Muscle of arm (tissue), 14 donors: ENCODE measurements at places on chromosomes 16 and 17.

DNA sequence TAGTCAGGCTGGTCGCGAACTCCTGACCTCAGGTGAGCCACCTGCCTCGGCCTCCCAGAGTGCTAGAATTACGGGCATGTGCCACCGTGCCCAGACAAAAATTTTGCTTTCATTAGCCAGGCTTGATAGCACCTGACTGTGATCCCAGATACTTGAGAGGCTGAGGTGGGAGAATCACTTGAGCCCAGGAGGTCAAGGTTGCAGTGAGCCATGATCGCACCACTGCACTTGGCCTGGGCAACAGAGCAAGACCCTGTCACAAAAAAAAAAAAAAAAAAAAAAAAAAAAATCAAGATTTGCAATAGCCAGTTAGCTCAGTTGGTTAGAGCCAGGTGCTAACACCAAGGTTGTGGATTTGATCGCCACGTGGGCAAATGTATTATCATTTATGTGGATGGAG is 6.1 kb upstream of the FXR2 start:
- DNase-seq: no peak

DNA sequence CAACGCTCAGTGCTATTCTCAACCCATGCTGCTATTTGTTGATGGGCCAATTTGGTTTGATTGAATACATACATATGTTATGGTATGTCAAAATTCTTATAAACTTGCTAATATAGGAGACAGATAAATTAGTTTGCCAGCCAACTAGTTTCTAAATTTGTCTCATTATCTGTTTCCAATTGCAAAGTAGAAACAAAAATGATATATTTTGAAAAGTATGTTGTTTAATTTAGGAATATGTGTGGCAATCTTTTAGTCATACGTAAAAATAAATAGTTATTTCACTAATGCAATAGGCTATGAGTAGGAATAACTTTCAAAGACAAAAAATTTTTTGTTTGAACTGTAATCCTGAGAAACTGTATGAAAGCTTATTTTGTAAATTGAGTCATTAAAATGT is 210.6 kb upstream of the KCNJ16 start:
- DNase-seq: no peak

GRCh38 chr17:17741349-17742023 is 60.2 kb downstream of the RAI1 start:
- no peak for DNase-seq

DNA sequence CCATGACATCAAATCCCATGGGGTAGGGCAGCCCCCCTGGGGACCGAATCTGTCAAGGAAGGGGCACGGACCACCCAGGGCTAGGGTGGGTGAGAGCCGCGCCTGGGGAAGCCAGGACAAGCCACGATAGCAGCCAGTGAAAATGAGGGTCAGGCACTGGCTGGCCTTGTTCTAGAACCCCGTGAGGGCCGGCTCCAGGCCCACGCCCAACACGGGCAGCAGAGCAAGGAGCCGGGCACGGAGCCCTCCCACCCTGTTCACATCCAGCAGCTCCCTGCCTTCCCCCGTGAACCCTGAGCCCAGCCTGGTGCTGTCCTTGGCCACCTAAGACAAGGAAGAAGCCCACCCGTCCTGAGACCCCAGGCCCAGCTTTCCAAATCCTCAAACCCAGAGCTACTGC is 256.7 kb downstream of the PARN start:
- DNase-seq: no peak

DNA sequence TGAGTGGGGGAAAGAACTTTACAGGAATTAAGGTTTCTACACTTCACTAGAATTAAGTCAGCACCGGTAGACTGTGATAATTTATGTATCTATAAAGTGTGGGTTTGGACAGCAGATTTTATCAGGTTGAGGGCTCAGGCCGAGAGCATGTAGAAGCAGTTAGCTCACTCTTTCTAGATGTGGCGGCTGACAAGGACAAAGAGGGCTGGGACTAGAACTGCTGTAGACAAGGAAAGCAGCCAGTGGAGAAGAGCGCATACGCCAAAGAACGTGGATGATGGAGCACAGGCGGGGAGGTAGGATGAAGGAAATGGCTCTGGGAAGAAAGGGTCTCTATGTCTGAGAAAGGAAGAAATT is 504 bp upstream of the GOSR1 start:
- DNase-seq: no peak

- no peak for DNase-seq
Observed at GRCh38 chr16:67419502-67419901, 3.2 kb upstream of the ZDHHC1 start.

DNA sequence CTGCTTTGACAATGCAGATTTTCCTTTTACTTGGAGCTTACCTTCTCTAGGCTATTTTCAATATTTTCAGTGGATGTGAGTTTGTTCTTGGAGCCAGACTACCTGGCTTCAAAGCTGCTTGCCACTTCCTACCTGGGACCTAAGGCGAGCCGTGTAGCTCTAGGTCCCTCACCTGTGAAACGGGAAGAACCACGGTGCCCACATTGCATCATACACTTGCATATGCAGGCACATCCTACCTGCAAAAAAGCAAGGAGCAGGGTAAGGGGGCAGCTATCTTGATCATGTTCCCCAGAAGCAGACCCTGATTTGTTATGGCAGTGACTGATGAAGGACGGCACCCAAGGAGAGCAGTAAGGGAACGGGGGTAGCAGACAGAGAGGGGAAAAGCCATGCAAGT is 27.0 kb upstream of the MPRIP start:
- no peak for DNase-seq

GRCh38 chr16:12321311-12321842 is 344.8 kb downstream of the SNX29 start:
- DNase-seq: no peak

DNA sequence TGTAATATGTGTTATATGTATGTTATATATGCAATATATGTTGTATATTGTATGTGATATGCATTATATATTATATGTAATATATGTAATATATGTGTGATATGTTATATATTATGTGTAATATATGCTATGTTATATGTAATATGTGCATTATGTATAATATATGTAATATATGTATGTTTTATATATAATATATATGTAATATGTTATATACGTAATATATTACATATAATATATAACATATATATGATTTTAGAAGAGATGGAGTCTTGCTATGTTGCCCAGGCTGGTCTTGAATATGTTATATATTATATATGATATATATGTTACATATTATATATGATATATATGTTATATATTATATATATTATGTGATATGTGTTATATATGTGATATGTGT is 65.5 kb upstream of the DNAH17 start:
- DNase-seq: no peak

DNA sequence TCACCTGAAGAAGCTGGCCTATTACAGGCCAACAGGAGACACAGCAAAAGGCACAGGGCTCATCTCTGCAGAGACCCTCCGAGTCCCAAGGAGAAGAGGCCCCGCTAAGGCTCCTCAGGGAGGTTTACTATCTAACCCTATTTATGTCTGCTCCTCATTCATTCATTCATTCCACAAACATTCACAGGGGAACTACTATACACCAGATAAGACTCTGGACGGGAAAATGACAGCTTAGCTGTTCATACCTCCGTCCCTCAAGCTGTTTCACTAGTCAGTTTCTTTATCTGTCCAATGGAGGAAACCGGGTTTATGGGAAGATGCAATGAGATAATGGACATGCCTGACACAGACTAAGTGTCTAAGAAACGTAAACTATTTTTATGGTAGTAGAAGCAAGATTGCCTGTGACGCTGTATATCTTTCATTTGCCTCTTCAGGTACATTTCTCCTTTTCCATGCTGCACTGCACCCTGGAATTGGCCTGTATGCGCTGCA is 62.1 kb downstream of the SRL start:
- no peak for DNase-seq

DNA sequence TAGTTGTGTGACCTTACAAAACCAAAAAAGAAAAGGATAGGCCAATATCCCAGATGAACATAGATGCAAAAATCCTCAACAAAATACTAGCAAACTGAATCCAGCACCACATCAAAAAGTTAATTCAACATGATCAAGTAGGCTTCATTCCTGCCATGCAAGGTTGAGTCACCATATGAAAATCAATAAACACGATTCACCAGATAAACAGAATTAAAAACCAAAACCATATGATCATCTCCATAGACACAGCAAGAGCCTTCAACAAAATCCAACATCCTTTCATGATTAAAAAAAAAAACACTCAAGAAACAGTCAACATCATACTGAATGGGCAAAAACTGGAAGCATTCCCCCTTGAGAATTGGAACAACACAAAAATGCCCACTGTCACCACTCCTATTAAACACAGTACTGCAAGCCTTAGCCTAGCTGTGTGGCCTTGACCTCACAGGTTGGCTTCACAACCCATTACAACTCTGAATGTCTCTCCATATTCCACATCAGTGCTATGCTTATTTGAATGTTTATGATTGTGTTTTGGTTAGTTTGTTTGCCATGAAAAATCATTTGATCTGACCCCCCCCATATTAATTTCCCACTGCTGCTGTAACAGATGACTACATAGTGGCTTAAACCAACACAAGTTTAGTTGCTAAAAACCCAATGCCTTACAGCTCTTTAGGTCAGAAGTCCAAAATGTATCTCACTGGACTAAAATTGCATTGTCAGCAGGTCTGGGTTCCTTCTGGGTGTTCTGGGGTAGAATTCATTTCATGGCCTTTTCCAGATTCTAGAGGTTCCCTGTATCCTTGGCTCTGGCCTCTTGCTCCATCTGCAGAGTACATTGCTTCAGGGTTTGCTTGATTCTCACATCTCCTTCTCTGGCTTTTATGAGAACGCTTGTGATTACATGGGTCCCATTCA is 257.1 kb upstream of the DYNLRB2 start:
- DNase-seq: no peak
